ENCODE measurements at places on chromosomes 3 and 15.

GRCh38 chr3:156687023-156687422 is 12.6 kb downstream of the TIPARP start:
- no peak for DNase-seq

GRCh38 chr3:155737844-155738460 is 6.9 kb downstream of the PLCH1 start:
- no peak for DNase-seq

- no peak for DNase-seq
Measured at GRCh38 chr15:86247249-86247955, 167.7 kb downstream of the AGBL1 start.

DNA sequence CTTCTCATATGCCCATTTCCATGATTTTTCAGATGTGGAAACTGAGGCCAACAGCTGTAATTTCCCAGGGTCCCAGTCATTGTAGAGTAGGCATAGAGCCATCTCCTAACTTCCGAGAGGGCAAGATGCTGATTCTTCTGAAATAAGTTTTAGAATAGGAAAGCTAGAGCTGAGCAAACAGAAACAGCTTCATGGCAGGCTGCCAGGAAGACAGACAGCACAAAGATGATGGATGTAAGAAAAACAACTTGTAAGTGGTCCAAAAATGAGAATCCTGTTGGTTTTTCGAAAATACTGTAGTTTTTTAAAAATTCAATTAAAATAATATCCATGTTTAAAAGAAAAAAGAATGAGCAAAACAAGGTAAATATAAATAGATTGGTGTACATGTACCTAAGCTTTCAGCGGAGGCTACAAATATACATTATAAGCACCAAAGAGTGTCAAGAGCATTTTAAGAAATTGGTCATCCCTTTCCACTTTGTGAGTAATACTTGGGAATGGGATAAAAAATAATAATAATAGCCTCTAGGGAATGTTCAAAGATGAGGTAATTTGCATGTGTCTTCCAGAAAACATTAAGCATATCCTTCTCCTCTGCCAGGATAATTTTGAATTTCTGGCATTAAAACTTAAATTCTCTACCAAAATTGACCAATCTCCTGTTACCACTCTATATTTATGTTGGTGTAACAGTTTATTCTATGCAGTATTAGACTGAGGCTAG is 406.6 kb downstream of the MECOM start:
- no peak for DNase-seq

- no peak for DNase-seq
Measured at GRCh38 chr15:81105545-81105944, 28.5 kb upstream of the CFAP161 start.

Measured in stimulated activated CD4-positive, alpha-beta T cell treated with anti-CD3 and anti-CD28 coated beads, Interleukin-12 subunit alpha, Interleukin-12 subunit beta, amount 100 ng/mL, for 24 hours (primary cell).